Amniotic epithelial cell (primary cell): ENCODE measurements at places on chromosomes 1 and 21.
A peak's percentile ranks its signal among the peaks of the same experiment; 100 is the strongest.

DNA sequence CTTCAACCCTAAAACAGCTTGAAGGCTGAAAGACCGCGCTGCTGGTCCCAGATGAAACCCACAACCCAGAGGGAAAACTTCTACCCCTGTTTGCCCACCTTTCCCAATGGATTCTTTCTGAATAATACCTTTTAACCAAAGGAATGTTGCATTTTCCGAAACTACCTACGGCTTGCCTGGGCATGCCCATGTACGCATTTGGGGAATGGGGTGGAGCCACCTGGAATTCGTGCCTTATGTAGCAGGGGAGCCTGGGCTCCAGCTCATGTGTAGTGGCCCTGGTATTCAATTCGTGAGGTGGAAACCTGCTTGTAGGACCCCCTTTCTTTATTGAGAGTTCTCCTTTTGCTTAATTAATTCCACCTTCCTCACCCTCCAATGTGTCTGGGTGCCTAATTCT is 256.6 kb upstream of the RGS18 start:
- DNase-seq: no peak

GRCh38 chr1:171645553-171646248 is 6.8 kb downstream of the MYOC start:
- DNase-seq: no peak

DNA sequence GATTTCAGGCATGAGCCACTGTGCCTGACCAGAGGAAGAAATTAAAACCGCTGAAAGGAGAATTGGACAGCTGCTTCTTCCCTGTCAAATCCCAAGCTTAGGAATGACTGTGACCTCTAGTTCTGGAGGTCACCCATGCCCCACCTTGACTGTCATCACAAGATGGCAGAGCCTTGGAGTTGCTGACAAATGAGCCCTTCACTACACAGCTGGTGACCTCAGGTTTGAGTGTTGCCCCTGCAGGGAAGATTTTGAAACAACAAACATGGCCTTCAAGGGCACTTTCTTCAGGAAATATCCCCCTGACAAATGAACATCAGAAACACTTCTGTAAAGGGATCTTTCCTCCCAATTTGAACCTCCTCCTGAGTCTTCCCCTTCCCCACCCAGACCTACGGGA is 6.9 kb upstream of the SLC45A3 start:
- no peak for DNase-seq

DNA sequence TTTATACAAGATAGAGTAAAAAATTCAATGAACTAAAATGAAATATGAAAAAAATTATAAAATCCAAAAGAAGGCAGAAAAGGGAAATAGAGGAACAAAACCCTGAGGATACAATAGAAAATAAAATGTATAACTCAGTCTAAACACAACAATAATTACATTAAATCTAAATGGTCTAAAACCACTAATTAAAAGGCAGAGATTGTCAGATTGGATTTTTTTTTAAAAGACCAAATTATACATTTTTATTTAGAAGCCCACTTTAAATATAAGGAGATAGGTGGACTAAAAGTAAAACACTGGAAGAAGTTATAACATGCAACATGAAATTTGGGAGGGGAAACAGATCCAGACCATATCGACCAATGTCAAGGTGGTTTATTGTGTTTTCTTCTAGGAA is 95.2 kb downstream of the CATSPERE start:
- no peak for DNase-seq

GRCh38 chr1:89986020-89986419 is 8.9 kb upstream of the ZNF326 start:
- DNase-seq: no peak

GRCh38 chr1:100834777-100835660 is 59.6 kb downstream of the EXTL2 start:
- DNase-seq: peak; percentile 37

DNA sequence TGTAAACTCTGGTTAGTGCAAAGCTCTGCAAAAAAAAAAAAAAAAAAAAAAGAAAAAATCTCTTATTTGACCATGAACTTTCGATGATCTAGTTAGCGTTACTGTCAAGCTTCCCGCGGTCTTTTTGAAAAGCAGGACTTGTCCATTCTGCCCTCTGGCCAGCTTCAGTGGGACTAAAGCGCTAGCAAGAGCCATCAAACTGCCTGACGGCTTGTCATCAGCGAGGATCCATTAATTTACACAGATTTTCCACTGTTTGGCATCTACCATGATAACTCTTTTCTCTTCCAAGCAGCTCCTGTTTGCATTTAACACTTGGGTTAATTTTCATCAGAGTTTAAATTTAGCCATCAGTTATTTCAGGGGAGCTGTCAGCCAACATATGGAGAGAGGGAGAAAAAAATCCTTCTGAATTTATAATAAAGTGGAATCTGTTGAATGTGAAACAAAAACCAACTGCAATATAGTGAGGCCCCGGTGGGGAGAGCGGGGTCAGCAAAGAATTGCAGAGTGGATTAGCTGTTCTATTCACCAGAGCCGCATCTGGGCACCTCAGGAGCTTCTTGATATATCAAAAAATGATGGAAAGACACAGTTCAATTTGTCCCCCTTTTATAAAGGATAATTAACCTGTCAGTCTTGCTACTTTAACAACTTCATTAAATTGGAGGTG is 298.2 kb downstream of the SPATA17 start:
- no peak for DNase-seq
